ENCODE measurements at places on chromosomes 2 and 18.

DNA sequence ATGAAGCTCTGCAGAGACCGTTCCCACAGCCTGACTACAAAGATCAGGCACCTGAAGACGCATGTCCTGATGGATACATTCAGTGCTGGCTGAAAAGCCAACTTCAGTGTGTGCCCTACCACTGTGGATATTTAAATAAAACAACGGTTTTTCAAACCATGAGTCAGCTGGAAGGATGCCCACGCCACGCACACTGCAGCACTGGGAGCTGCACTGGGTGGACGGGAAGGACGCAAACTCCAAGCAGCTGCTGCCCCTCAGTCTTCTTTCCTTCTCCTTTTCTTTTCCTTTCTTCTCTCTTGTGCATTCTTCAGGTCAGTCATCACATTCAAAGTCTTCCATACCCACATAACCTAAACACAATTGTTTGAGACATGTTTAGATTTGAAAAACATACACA is 7.9 kb downstream of the TMEM18 start:
- DNase-seq: no peak

- DNase-seq: no peak
Measured at GRCh38 chr2:17373741-17374140, 144.5 kb downstream of the RAD51AP2 start.

DNA sequence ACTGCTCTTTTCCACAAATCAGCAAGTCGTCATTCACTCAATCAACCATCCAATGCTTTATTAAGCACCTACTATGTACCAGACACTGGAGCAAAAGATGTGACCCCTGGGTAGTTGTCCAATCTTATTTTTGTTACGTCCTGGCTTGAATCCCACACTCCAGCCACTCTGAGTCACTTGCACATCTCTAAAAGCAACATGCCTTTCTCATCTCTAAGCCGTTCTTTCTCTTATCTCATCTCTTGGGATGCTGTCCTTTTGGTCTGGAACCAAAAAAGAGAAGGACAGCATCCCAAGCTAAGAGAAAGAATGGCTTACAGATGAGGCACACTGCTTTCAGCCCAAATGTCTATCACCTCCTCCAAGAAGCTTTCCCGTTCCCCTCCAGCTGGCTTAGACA is 58.8 kb downstream of the RNF152 start:
- DNase-seq: no peak

DNA sequence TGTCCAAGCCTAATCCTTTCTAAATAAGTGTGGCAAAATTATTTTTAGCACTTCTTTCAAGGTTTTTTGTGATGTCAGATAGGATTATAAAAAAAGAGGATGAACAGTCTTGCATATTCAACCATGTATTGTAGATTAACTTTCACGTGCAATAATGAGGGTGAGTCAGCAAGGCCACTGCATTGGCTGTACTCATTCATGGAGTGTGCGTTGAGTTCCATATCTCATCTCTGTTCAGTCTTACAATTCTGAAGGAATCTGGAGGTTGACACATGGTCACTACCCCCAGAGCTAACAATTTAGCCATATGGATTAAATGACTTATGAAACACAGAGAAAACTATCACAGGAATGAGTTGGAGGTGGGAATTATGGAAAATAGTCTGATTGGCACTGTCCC is 810.5 kb downstream of the SLC4A3 start:
- no peak for DNase-seq

DNA sequence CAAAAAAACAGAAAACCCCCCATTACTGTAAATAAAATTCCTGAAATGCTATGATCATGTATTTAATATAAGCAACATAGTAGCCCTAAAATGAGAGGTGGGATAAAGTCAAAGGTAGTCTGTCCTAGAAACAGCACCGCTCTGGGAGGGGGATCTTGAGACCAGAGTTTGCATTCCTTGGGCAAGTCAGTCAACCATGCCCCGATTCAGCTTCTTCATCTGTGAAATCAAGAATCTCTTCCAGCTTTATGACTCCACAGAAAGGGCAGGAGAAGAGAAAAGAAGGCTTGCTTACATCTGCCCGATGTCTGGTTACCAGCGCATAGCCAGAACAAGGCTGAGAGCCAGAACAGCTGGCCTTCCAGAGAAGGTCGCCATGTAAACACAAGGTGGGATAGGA is 2.1 kb upstream of the FBLN7 start:
- no peak for DNase-seq

DNA sequence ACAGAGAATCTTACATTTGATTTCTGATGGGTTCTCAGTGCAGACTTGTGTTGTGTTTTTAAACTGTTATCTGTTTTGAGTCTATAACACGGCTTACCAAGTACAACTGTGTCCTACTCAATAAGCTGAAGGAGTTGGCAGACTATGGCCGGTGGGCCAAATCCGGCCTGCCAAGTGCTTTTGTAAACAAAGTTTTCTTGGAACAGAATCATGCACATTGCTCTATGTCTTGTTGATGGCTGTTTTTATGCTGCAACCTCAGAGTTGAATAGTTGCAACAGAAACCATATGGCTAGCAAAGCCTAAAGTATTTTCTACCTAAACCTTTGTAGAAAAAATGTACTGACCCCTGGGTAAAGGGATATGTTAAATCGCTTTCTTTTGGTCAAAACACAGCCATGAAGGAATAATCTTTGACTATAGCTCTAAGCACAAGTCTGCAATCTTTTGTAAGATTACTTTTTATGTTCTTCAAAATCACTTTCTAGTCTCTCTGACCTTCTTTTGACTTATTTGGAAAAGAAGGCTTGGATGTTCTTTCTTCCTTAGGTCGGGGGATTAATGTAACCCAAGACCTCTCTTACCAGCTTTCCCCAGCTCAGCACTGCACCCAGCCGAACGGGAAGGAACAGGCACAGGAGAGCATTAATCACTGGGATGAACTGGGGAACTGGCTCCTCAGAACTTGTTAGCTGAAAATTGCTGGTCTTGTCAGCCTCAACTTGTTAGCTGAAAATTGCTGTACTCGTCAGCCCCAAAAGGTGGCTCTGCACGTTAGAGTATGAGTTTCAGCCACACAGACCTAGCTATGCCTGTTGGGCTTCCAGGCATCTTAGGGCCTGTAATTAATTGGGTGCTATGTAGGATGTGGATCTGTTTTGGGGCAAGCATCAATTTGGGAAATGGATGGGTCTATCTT is 75.4 kb downstream of the CD8B2 start:
- no peak for DNase-seq

GRCh38 chr2:176653479-176654443 is 384.5 kb downstream of the MTX2 start:
- DNase-seq: peak; percentile 50

DNA sequence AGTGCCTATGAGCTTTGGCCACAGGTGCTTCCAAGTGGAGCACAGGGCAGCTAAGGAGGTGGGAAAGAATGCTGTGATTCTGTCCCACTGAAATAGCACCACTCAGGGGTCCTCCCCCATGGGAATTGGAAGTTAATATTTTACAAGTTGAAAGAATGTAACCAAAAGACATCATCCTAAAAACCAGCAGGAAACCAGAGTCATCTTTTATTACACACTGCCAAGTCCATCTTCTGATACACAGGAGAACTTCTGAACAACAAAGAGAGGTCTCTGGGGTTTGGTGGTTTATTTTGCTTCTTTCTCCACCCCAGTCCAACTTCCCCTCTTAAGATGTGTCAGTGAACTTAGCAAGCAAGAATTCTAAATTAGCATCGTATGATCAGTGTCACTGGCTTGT is 47.7 kb downstream of the COLEC12 start:
- no peak for DNase-seq

GRCh38 chr2:199480966-199481365 is 23.2 kb upstream of the SATB2 start:
- DNase-seq: no peak

- no peak for DNase-seq
Measured at GRCh38 chr2:235856151-235856854, 311.9 kb downstream of the GBX2 start.

DNA sequence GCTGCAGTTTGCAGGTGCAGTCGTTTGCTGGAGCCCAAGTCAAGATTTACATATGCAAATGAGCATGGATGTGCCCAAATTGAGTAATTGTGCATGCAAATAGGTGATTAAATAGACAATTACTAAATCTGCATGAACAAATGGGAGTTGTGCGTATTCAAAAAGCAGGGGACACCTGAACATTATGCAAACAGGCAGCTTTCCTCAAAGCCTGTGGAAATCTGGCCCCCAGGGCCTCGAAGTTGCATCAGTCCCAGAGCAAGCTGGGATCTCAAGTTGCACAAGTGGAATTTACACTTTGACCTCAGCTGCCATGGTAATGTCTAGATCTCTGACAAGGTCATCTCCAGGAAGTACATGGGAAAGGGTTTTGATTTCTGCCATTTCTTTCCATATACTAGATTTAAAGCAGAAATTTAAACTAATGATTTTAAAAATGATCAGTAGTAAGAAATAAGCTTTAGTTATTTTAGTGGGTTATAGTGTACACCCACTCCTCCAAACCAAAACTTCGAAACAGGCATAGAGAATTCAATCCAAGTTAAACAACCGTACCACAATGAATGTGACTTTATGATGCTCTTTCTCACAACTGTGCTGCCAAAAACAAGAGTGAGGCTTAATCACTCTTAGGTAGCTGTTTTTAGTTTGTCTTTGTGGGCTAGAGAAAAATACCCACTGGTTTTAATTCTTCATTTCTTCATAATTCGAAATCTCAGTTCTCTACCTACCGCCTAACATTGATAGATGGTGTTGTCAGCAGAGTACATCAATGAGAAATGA is 110.7 kb downstream of the RND3 start:
- no peak for DNase-seq

DNA sequence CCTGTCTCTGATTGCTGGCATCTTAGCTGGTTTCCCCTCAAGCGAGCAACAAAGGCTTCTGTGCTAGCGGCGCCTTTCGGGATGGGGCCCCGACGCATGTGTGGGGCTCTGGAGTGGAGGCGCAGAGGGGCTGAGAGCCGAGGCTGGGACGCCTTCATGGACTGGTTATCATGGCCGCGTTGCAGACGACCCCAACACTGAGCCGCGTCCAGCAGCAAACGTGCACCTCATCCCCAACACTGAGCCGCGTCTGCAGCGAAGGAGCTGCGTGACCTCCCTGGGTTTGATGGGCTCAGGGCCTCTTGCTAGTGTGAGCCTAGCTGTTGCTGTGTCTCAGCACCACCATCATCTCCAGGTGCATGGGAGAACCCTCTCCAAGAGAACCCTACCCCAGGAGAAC is 123.7 kb upstream of the CTDP1 start:
- DNase-seq: no peak

DNA sequence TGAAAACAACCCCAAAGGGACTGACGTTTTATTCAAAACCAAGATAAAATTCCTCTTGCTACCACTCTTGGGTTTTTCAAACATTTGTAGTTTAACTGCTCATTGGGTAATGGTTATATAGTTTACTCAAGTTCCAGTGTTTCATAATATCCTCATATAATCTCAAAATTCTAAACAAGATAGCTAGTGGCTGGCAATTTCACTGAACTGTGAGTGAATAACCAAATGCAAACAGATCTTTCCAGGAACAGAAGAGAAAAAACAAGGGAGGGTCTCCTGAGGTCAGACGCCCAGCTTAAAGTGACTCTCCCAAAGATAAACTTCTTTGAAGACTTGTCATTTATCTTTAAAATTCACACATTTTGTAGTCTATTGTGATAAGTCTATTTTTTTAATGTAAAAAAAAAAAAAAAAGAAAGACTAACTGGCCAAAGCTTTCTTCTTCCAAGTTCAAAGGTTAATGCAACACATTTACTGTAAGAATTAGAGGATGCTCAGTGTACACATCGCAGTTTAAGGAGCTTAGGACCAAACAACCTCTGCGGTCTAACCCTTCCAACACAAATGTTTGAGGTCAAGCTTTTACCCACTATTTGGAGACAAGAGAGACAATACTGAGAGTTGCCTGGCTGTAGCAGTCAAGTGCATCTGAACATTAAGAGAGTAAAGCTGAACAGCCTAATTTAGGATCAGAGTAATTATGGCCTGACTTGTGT is 26.6 kb downstream of the LPIN2 start:
- DNase-seq: no peak

DNA sequence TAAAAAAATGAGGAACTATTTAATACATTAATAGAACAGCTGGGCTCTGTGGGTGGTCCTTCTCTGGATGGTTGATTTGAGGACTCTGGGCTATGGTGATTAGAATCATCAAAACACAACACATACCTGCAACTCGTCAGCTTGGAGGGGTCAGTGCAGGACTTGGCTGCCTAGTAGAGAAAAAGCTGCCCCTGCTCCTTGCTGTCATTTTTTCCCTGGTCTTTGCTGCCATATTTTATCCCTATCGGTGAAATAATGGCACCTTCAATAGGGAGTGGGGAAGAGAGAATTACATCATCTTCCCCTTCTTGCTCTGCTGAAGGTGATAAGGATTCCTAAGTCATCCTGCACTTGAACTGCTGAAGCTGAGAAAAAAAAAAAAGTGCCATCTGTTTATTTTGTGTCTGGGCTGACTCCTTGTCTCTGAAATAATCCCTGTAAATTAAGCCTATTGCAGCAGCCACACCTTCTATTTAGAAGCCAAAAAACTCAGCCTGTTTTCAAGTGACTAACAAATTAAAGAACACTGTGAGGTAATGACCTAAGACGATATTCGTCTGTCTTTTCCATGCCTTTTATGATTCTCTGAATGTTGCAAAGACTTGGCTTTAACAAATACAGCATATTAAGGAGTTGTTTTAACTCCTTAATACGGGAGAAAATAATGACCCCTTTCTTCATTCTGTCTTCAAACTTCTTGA is 89.3 kb downstream of the ACVR1 start:
- DNase-seq: no peak

- DNase-seq: no peak
Measured at GRCh38 chr18:12518326-12518725, 110.6 kb downstream of the PRELID3A start.

- no peak for DNase-seq
Measured at GRCh38 chr2:231134910-231135655, 10.2 kb upstream of the HTR2B start.

DNA sequence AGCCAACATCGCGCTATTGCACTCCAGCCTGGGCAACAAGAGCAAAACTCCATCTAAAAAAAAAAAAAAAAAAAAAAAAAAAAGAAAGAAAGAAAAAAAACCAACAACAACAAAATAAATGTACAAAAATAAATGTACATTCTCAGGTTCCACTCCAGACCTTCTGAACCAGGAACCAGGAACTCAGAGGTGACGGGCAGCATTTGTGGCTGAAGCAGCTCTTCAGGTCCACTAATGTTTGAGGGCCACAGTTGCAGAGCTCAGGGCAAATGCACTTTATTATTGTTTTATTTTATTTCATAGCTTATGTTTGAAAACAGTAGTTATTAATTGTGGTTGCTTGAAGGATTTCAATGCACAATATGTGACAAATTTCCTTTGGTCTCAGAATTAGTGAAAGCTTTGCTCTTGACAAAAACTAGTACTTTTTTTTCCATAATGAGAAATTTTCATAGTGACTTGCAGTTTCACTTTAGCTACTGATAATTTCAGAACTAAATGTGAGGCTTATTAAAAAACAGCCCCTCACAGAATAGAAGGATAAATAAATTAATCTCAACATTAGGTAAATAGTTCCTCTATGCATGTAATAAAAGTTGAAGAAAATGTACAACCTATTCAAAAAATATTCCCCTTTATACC is 378.4 kb upstream of the SPHKAP start:
- no peak for DNase-seq

Data from GM12864 (cell line).